ENCODE measurements at places on chromosomes 11 and 22.

DNA sequence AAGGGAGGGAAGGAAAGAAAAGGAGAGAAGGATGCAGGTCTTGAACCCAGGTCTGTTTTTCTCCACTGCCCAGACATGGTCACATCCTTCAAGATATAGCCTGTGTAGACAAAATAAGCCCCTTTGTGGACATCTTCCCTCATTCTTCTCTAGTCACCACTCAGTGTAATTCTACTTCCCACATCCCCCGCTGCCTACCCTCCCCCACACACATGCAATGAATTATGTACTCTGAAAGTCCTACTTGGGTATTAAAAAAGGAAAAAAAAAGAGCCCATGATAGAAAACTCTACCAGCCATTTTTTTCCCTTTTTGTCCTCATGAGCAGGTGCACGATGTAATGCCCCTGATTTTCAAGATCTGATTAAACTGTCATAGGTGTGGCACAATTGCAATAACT lies 346.0 kb downstream of the MN1 start:
- DNase-seq = no peak

- DNase-seq = no peak
Measured at GRCh38 chr22:37230673-37231405, 13.2 kb downstream of the RAC2 start.

DNA sequence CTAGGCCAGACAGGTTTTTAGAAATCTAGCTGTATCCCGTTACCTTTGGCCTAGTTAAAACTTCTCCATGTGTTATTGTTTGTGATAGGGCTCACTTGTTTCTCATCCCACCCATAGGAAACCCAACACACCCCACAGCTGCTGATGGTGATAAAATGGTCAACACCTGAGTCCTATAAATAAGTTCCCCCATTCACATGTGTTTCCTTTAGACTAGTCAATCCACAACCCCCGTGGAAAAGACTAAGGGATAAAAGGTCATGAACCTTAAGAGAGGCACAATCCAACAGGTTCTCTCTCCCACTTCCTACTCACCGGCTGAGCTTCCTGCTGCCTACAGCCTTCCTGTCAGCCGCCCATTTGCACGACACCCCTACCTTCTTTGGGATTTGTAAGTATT lies 768.4 kb downstream of the JRKL start:
- DNase-seq = no peak

GRCh38 chr22:22952531-22953280 lies 65.1 kb downstream of the IGLL5 start:
- no peak for DNase-seq

GRCh38 chr22:35578836-35579575 lies 38.1 kb downstream of the MB start:
- DNase-seq = no peak

DNA sequence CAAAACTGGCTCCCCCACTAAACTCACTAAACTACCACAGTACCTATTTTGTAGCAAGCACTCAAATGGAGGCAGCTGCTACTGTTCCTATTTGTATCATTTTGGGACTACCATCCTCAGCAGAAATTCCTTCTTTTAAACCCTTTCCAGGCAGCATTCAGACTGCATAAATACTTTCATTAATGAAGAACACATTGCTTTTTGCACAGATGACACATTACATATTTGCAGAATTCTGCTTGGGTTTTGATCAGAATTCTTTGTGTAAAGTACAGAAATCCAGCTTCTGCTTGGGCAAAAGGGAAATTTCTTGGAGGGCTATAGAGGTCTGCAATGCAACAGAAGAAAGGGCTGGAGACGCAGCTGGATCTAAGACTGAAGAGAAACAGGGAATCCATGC lies 24.2 kb downstream of the RBX1 start:
- no peak for DNase-seq

- no peak for DNase-seq
Measured at GRCh38 chr11:44149651-44150050, 54.2 kb downstream of the EXT2 start.

GRCh38 chr11:130873761-130874160 lies 42.5 kb downstream of the SNX19 start:
- no peak for DNase-seq

Data from cortex of kidney (tissue), 1 donor.